DMS 273 treated with DMSO at 0.1 percent for 48 hours (cell line): ENCODE measurements at places on chromosomes 13 and 19.

GRCh38 chr19:58513213-58513693 is 1.5 kb upstream of the SLC27A5 start:
- DNase-seq, result no peak

DNA sequence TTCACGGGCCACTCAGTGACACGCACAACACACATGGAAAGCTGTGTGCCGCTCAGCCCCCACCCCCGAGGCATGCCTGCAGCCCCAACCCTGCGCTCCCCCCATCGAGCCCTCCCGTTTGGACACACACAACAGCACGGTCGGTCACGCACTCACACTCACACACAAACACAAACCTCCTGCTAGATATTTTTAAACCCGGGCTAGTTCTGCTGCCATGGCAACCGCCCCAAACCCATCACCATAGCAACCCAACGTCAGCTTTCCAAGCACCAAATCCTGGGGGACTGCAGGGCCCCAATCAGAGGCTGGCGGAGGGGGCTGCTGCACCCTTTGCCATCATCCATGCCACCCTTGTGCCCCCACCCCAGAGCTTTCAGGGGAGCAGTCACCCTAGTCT is 2.5 kb upstream of the NOVA2 start:
- DNase-seq, result no peak

- DNase-seq, result no peak
These were observed 43.7 kb upstream of the HMGB1 start for GRCh38 chr13:30509254-30510050.

DNA sequence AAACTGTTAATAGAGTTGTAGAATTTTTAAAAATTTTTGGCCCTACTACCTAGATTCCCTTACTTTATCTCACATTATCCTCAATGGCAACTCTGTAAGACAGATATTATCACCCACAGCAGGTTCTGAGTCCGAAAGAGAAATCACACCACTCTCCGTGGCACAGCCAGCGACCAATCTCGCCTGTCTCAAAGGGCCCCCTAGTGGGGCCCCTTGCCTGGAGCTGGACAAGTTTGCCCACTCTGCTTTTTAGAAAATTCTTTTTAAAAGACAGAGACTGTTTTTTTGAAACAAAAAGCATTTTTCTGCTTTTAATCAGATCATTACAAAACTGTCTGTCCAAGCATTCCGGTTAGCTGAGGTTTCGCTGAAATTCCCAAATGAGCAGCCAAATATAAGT is 21.7 kb downstream of the PHF11 start:
- no peak for DNase-seq

DNA sequence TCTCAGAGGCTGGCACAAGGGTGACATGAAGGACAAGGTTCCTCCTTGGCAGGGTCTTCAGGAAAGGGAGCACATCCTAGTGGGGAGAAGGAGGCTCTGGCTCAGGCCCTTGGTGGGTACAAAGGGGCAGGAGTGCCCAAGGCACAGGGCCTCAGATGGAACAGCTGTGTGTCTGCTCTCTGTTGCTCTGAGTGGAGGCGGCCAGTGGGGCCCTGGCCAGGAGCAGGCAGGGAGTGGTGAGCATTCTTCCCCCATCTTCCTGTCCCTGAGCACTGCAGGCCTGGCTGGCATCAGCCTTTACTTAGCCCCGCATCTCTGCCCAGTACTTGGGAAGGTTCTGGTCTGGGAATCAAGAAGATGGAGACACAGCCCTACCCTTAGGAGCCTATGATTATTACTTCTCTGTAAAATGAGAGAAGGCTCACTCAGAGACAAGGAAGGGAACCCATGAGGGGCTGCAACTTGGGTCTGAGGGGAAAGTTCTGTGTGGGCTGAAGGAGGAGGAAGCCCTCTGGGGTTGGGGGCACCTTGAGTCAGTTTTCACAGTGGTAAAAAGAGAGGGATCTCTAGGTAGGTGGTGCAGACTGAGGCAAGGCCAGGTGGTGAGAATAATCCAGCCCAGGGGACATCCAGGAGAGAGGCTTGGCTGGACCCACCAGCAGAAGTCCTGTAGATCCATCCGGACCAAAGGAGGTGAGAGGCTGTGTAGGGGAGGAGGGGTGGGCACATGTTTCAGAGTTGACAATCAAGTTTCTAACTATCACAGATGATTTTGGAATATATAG is 173.5 kb downstream of the TSHZ3 start:
- no peak for DNase-seq

GRCh38 chr19:4453232-4454179 is 4.1 kb downstream of the UBXN6 start:
- DNase-seq, result no peak

GRCh38 chr19:30362156-30362754 is 9.9 kb upstream of the ZNF536 start:
- no peak for DNase-seq

DNA sequence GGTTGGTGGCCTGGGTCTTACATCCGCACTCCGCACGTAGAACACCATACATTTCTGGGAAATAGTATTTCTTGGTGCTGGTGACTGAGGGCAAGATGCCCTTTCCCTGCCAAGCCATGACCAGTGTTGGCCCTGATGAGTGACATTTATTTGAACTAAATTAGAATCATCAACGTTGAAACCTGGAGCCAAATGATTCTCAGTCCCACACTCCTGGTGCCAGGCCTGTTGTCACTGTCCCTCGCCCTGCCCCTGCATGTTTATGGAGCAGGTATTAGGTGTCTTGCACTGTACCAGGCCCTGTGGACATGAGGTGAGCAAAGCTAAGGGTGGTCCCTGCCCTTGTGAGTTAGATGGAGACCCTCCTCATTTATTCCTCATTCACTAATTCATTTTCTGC is 5.8 kb downstream of the CHST8 start:
- DNase-seq, result no peak

DNA sequence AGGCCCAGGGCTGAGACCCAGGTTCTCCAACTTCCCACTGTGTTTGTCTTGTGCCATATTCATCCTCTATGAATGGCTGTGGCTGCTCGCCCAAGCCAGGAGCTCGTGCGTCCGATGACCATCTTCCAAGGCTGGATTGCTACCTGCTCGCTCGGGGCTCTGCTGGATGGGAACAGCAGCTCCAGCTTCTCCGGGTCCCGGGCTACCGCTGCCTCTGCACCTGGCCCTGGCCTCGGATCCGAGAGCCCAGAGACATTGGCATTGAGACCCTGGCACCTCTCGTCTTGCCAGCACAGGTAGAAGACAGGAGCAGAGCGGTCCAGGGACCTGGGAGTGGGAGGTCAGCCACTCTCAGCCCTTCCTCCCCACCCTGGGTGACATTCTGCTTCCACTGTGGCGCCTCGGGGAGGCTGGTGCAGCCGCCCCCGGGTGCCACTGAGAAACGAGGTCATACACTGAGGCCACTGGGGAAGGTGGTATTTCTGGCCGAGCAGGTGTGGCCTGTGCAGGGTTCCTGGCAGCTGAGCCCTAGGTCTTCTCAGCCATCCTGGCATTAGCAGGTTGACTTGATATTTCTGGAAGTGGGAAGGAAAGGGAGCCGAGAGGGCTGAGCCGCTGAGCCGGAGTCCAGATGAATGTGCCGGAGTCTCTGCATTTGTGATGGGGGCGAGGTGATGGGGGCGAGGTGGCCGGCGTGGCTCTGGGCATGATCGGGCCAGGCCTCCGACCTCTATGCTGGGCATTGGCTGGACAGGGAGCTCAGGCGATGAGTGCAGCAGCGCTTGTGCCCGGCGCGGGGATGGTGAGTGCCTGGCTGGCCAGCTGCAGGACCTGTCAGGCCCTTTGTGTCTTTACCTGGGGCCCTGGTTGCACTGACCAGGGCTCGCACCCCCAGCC is 18.6 kb downstream of the NDUFB7 start:
- no peak for DNase-seq

- DNase-seq, result no peak
These were observed 714 bp downstream of the PLPP2 start for GRCh38 chr19:290372-291005.

- no peak for DNase-seq
These were observed 436.8 kb downstream of the FGF14 start for GRCh38 chr13:101965096-101965495.

DNA sequence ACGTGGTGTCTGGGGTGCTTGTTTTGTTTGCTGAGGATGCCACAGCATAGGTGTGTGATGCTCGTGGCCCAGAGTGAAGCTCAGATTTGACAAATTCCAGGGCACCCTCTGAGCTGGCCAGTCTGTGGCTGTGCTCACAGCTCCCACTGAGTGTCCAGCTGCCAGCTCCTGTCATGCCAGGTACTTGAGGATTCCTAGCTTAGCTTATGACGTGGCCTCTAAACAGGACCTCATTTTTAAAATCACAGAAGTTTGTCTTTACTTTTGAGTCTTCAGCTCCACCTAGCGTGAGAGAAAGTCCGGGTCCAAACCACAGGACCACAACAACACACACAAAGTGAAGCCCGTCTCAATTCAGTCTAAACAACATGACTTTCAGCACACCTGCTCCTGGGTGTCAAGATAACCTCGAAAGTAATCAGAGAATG is 117.3 kb downstream of the RAB20 start:
- no peak for DNase-seq

DNA sequence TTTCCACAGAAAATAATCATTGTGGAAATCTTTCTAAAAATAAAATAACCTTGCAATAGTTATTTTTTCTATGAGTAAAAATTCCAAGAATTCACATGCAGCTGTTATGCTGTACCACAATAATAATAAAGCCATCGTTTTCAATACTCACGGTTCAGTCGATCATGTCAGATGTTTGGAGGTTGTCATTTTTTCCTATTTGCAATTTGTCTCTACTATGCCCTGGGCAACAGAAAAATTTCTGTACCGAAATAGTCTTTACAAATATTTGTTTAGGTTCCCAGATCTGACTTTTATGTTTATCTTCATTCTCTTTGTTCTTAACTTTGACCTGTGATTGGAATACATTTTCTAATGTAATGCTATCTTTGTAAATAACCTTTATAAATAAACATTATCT is 79.7 kb downstream of the ESD start:
- DNase-seq, result no peak

DNA sequence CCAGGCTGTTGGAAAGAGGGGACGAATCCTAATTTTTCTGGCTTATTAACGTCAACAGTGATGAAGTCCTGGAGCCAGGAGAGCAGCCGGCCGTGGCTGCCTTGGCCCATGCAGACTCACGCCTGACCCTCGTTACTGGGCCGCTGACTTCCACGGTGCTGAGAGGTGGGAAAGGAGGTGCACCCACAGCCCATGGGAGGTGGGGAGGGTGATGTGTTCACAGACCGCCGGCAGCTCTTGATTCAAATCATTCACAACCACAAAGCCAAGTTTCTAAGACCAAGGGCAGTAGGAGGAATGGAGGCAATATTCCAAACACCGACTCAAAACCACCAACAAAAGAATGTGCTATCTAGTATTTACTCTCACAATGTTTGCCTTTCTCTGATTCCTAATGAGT is 24.3 kb downstream of the COL4A2 start:
- no peak for DNase-seq

DNA sequence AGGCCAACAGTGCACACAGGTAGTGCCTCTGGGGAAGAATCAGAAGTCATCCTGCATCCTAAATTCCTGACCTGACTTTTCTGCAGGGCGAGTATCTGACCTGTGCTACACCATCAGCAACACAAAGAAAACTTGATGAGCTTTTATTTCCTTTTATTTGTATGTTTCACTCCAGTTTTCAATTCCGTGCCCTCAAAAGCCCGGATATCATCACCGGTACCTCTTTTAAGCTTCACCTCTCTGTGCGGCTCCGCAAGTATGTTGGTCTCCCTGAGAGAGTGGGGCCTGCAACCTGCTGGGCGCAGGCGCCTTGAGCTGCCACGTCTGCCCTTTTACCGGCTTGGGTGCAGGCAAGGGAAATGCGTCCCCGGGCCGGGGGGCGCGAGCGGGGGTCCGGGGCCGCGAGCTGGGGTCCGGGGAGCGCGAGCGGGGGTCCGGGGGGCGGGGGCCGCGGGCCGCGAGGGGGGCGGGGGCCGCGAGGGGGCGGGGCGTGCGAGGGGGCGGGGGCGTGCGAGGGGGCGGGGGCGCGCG is 4.3 kb upstream of the DUXA start:
- DNase-seq, result peak; percentile 12

DNA sequence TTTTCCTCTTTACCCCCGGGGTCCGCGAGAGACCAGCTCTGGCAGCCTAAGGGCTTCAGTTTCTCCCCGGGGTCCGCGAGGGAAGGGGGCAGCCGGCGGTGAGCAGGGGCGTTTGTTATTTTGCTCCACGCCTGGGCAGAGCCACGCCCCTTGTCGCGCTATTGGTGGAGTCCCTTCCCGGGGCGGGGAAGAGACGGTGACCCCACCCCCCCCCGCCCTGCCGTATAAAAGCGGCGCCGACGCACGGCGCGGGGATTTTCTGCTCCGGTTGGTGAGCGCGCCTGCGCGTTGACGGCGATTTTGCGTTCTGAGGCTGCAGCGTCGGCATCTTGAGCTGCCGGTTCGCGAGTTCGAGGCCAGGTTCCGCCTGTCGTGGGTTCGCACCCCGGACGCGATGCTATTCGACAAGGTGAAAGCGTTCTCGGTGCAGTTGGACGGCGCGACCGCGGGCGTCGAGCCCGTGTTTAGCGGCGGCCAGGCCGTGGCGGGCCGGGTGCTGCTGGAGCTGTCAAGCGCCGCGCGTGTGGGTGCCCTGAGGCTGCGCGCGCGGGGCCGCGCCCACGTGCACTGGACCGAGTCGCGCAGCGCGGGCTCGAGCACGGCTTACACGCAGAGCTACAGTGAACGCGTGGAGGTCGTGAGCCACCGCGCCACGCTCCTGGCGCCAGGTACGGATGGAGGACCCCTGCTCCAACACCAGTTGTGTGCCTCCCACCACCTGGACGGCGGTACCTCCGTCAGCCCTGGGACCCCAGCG is at the start of gene ARRDC2:
Gene ARRDC2, plus strand, starts transcription at position 254 of the 757 bp plus-strand sequence. Its CDS starts 141 bp downstream, at position 395.
- peak; percentile 77 for DNase-seq

DNA sequence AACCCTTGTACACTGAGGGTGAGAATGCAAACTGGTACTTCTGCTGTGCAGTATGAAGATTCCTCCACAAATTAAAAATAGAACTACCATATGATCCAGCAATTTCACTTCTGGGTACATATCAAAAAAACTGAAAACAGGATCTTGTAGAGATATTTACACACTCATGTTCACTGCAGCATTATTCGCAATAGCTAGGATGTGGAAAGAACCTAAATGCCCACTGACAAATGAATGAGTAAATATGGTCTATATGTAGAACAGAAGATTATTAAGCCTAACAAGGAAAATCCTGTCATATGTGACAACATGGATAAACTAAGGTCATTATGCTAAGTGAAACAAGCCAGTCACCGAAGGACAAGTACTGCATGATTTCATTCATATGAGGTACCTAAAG is 304.7 kb downstream of the ENOX1 start:
- no peak for DNase-seq
